ENCODE measurements at places on chromosomes 1 and 21. TPM values are rescaled to one million over a fixed set of nuclear protein-coding genes. Genes with fewer than 3 reads are reported as not detected.

The PEAR1 gene
- total RNA-seq, result 0.31 TPM

The DPT gene
- total RNA-seq, result not detected

The KLF17 gene
- 0.31 TPM for total RNA-seq

The NID1 gene
- 17.6 TPM for total RNA-seq

The LIPI gene
- not detected for total RNA-seq

The SPATA17 gene
- 4.7 TPM for total RNA-seq

The PTCH2 gene
- total RNA-seq, result 1.4 TPM

The RBM8A gene
- 81.6 TPM for total RNA-seq

The CLCA4 gene
- total RNA-seq, result not detected

The IFNLR1 gene
- total RNA-seq, result 0.16 TPM

The SPATA1 gene
- 1.9 TPM for total RNA-seq

The CCDC17 gene
- total RNA-seq, result 0.47 TPM

The CEPT1 gene
- total RNA-seq, result 51.0 TPM

The TNFRSF8 gene
- not detected for total RNA-seq
